ENCODE measurements at places on chromosomes 7 and 10. TPM values are rescaled to one million over a fixed set of nuclear protein-coding genes. Genes with fewer than 3 reads are reported as not detected.

MOGAT3 gene
- total RNA-seq: not detected

SLC26A5 gene
- total RNA-seq: not detected

BTBD16 gene
- not detected for total RNA-seq

TDRD1 gene
- total RNA-seq: 2.7 TPM

SMO gene
- total RNA-seq: 7.3 TPM

HOXA13 gene
- not detected for total RNA-seq

PWWP2B gene
- 16.0 TPM for total RNA-seq

GRCh38 chr10:110860576-110861241, 11.0 kb upstream of the PDCD4 start:
- DNase-seq: no peak

- DNase-seq: no peak
Measured at GRCh38 chr7:138926241-138926612, 55.0 kb downstream of the KIAA1549 start.

DNA sequence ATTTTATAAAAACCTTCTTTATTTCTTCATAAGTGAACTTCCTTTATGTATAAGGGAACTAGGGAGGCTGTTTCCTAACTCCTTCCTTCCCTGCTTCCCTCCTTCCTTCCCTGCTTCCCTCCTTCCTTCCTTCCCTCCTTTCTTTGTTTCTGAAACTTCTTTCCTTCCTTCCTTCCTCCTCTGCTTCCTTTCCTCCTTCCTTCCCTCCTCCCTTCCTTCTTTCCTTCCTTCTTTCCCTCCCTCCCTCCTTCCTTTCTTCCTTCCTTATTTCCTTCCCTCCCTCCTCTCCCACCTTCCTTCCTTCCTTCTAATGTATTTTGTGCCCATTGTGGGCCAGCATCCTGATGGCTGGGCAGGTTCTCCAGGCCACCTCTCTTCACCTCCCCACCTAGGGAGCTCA, 26.8 kb upstream of the UCN3 start:
- no peak for DNase-seq

DNA sequence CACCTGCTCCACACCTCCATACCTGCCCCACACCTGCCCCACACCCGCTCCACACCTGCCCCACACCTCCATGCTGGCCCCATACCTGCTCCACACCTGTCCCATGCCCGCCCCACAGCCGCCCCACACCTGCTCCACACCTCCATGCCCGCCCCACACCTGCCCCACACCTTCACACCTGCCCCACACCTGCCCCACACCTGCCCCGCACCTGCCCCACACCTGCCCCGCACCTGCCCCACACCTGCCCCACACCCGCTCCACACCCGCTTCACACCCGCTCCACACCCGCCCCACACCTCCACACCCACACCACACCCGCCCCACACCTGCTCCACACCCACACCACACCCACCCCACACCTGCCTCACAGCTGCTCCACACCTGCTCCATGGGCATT, 53.0 kb downstream of the PARP12 start:
- no peak for DNase-seq

DNA sequence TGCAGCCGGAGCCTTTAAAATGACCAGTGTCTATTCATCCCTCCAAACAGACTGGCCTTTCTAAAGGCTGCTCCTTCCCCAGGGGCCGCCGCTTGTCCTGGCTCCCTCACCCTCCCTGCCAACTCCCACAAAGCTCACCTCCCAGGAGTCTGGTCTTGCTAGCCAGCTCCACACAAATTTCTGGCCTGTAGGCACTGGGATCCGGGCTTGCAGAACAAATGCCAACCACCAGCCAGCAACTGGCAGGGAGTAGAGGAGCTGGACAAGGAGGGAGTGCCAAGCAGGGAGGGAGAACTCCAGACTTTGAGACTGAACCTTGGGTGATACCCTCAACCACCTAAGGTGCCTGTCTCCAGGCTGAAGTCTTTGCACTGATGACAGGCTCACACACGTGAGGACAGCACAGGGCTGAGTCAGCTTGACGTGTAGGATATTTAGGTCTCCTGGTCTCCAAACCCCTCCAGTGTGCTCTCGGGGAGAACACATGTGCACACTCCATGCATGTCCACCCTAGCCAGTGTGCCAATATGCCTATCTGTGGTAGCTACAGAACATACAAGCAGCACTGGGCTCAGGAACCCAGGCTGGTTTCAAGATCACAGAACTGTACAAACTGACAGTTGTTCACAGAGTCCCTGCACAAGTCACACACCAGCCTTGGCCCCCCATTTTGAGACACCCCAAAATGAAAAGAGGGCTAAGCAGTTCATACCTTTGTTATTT, 6.0 kb downstream of the PAX2 start:
- no peak for DNase-seq

DNA sequence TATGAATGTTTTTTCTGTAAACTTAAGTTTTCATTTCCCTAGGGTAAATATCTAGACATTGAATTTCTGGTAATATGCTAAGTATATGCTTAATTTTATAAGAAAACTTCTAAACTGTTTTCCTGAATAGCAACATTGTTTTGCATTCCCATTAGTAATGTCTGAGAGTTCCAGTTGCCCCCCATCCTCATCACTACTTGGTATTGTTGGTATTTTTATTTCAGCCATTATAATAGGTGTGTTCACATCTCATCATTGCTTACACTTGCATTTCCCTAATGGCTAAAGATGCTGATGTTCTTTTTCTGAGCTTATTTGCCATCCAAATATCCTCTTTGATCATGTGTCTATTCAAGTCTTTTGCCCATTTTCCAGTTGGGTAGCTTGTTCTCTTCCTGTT, 269.6 kb downstream of the KCNMA1 start:
- no peak for DNase-seq

DNA sequence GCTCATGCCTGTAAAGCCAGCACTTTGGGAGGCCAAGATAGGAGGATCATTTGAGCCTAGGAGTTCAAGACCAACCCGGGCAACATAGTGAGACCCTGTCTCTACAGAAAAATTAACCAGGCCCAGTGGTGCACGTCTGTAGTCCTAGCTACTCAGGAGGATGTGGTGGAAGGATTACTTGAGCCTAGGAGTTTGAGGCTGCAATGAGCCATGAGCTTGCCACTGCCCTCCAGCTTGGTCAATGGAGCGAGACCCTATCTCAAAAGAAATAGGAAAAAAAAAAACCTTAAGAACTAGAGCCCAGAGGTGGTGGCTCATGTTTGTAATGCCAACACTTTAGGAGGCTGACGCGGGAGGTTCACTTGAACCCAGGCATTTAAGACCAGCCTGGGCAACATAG, 2.2 kb downstream of the STRA8 start:
- DNase-seq: no peak

GRCh38 chr7:11642276-11642675, 189.7 kb downstream of the THSD7A start:
- DNase-seq: no peak

- DNase-seq: no peak
Measured at GRCh38 chr7:116432527-116432916, 67.0 kb upstream of the CAV2 start.

Measured in heart left ventricle (tissue), 16 donors.